ENCODE measurements at places on chromosomes 4 and X.

GRCh38 chrX:142001934-142002333, 98.2 kb downstream of the MAGEC1 start:
- no peak for DNase-seq

DNA sequence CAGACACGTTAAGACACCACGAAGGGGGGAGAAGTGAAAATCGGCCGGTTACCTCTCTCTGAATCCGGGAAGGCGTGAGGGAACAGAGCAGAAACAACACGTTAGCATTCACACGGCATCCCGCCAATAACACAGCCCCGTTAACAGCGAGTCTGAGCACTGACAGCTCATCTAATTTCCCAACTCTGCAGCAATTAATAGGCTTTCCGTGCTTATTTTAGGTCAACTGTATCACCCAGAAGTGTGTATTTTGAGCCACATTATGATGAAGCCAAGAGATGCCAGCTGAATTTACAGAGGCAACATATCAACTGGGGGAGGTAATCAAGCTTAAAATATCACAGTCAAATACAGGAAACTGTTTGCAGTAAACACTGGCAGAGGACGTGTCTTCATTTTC, 92.6 kb downstream of the NSUN7 start:
- no peak for DNase-seq

GRCh38 chr4:26524011-26524410, 33.7 kb upstream of the CCKAR start:
- DNase-seq: no peak

- no peak for DNase-seq
Measured at GRCh38 chr4:112563431-112564200, 47.6 kb upstream of the NEUROG2 start.

DNA sequence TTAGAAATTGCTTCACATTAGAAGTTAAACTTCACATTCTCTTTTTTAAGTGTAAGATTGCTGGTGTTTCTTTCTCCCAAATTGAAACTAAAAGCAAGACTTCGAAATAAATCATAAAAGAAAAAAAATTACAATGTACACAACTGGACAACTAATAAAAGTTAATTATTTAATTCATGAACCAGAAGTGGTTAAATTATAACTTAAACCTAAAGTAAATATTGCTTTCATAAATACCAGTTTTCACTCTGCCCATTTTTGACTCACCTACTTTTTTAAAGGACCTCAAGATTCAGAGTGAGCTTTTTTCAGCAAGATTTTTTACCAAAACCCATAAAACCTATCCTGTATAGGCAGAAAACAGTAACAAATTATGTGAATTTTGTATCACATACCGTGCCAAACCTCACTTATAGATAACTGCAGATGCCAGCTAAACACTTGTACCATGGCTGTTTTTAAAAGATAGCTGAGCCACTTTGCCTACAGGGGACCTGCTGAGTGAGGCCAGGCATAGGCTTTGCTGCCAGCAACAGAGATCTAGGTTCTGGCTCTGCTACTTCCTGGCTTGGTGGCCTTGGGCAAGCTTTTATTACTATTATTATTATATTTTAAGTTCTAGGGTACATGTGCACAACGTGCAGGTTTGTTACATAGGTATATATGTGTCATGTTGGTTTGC, 259.8 kb downstream of the NR3C2 start:
- DNase-seq: no peak

GRCh38 chr4:47561331-47561730, 76.3 kb downstream of the ATP10D start:
- DNase-seq: no peak

- no peak for DNase-seq
Measured at GRCh38 chr4:123589301-123589700, 192.7 kb downstream of the SPRY1 start.

DNA sequence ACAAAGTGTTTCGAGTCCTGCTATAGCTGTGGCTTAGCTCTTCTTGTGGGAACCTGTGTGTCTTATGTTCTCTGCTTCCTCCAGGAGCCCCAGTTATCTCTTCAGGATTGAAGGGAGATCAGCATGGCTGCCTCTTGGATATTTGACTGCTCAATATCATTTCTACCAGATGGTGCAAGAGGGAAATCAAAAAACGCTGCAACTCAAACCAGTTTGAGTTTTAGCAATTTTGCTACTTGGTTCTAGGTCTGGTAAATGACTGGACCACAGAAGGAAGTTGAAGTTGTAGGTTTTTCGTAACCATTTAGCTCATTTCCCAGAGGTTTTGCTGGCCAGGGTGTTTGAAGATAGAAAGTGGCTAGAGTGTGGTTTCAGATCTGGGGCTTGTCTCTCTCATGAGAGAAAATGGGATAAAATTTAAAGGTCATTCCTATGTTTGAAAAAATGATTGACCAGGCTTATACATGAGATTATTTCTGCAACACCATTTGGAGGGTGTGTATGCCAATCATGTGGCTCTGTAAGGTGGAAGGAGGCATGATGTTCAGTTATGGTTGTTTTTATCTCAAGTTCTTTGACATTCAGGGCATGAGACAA, 210.4 kb downstream of the SPRY1 start:
- no peak for DNase-seq

- no peak for DNase-seq
Measured at GRCh38 chr4:35975617-35976355, 268.5 kb downstream of the ARAP2 start.

DNA sequence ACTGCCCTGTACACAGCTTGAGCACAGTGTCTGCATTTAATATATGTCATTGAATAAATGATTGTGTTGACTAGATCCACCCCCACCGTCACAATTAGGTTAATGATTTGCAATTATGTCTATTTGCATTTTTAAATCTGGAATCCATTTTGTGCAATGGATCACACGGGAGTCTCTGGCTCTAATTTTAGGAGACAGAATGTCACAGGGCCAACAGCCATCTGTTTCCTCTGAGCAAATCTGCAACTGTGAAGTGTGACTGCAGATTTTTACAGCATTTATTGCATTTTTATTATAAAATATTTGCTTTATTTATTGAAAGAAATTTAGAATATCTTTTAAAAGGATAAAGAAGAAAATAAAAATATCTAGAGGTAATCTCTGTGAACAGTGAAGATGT, 316.8 kb downstream of the HS3ST1 start:
- no peak for DNase-seq

- DNase-seq: no peak
Measured at GRCh38 chr4:185567381-185568376, 32.4 kb upstream of the PDLIM3 start.

Data from spleen (tissue), 13 donors.